ENCODE measurements at places on chromosomes 3 and 15.

DNA sequence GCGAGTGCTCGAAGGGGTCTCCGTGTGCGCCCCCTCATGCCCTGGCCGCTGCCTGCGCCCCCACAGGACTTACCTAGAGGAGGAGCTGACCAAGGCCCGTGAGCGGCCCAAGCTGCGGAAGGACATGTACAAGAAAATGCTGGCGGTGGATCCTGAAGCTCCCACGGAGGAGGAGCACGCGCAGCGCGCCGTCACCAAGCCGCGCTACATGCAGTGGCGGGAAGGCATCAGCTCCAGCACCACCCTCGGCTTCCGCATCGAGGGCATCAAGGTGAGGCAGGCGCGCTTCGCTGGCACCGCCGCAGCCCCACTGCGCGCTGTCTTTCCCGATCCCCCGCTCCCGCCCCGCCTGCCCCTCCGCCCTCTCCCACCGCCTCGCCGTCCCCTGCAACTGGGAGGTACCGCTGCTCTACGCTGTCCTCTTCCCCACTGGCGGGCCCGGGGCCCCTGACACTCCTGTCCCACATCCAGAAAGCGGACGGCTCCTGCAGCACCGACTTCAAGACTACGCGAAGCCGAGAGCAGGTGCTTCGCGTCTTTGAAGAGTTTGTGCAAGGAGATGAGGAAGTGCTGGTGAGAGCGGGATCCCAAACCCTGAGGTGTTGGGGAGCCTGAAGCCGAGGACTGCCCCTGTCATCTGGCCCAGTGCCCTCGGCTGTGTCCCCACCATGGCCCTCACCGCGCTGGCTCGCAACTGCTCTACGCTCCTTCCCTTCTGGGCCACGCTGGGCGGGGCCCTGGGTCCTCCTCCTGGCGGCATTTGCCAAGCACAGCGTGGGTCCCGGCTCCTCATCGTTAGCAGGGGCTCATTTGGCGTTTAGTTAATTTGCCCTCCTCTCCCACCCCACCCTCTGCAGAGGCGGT, 8.5 kb downstream of the ITPKA start:
- DNase-seq, result no peak

- DNase-seq, result no peak
Measured at GRCh38 chr15:60827492-60827891, 348.6 kb upstream of the ICE2 start.

- no peak for DNase-seq
Measured at GRCh38 chr15:92652576-92652966, 3.0 kb downstream of the FAM174B start.

GRCh38 chr3:170480111-170480510, 61.4 kb downstream of the CLDN11 start:
- no peak for DNase-seq

DNA sequence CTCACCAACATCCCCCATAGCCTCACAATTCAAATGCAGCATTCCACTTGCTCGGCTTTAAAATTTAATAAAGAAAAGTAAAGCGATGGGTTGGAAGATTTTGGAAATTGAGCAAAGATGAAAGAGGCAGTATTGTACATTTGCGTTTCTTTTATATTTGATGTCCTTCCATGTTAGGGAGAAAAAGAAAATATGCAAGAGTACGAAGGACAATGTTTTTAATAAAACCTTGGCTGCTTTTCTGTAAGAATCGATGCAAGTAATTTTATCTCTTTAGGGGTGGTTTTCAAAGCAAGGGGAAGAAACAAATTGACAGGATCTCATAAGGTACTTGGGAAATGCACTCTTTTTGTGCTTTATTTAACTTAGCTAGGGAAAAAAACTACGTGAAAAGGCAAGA, 61.8 kb upstream of the TSC22D2 start:
- DNase-seq, result no peak

- peak; percentile 97 for DNase-seq
Measured at GRCh38 chr15:35624881-35625280, 78.9 kb upstream of the DPH6 start.

DNA sequence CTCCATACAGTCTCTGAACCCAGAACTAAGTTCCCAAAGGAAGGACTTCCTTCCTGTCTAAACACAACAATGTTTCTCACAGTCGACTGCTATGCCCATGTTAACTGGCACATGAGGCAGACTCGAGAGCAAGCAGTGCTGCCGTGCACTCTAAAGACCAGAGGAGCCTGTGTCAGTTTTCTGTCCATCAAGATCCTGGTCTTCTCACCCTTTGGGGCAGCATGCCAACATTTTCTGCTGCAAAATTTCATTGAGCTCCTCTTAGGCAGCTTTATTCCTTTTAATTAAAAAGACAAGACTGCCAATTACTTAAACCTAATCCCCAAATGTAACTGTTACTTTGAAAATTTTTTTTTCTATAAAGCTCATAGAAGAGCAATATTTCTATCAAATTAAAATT, 205.1 kb downstream of the GAP43 start:
- no peak for DNase-seq

DNA sequence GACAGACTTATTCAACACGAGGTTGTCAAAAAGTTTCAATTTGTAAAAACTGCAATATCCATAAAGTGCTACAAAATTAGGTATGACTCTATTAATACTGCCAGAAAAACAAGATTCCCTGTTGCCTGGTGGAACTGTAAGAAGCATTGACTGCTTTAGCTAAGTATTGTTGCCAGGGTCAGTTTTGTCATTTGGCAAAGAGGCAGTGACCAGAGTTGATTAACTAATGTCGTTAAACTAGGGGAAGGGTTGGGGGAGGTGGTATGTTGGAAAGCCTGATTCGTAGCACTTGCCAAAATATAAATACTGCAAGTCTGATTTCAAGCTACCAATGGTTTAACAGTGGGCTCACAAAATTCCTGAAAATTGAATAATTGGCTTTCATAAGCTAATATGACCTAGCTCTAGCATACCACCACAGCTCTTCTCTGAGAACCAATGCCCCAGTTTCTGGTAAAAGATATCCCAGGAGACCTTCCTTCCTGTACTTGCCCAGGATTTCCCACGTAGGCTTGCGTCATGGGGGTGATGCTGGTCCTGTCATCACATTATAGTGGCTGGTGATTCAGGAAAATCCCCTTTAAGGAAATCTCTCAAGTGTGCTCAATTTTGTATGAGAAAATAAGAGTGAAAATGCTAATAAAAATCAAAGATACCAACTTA, 266.4 kb upstream of the TBC1D5 start:
- DNase-seq, result no peak

DNA sequence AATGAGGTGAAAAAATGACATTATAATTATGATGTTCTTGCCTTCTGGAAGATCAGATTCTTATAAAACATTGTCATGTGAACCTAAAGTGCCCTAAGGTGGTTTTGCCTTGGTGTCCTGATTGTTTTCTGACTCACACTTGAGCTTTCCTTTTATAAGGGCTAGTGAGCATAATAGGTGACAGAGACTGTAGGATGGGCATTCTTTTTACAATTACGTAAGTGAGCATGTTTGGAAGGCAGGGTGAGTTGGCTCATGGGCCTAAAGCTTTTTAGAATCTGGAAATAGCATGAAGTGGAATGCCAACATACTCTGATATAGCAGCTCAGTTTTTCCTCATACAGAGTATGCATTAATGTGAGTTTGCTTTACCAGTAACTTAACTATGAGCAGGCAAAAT, 41.2 kb downstream of the CRYBG3 start:
- DNase-seq, result no peak

DNA sequence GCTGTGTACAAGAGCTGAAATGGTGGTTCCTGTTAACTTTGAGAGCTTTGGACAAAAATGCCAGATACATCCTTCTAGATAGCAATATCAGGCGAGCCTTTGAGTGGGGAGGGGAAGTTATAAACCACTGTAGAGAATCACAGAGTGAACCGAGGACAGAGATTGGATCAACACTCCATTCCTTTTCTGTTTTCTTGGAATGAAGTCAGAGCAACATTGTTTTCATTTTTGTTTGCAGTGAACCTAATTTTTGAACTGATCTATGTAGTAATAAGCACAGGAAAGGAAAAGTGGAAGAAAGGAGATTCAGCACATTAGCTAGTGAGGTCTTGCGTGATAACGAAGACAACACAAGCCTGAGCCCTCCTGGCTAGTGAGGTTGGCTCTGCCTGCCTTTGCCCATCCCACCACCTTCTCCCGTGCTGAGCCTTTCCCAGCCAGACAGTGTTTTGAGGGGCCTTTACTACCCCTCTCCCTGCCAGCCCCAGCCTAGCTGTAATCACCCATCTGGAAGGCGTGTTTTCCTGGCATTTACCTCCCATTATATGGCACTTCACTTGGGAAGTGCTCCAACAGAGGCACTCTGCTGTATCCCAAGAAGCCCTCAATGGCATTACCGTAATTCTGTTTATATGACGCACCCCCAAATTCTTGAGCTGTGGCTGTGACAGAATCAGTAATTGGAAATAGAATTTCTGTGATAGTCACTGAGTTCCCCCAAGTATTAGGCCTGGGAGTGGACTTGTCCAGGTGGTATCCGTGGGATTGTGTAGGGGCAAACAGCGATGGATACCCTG, 129.8 kb downstream of the CACNA1D start:
- no peak for DNase-seq

- DNase-seq, result peak; percentile 32
Measured at GRCh38 chr3:49723296-49723627, 489 bp downstream of the GMPPB start.

DNA sequence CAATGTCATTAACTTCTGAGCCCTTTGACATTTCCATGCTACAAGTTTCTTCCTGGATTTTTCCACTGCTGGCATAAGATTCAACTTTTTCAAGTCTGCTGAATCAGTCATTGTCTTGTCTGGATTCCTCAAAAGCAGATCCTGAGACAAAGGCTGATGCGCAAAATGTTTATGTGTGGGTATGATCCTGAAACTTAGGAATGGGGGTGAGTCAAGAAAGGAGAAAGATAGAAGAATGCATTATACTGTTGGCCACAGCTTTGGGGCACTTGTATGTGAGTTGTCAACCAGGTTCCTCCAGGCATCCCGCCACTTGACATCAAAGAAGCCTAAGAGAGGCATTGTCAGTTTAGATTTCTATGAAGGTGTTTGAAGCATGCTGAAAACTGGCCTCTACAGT, 50.4 kb downstream of the FOXB1 start:
- no peak for DNase-seq

GRCh38 chr15:31470756-31471155, 144.1 kb downstream of the KLF13 start:
- no peak for DNase-seq

DNA sequence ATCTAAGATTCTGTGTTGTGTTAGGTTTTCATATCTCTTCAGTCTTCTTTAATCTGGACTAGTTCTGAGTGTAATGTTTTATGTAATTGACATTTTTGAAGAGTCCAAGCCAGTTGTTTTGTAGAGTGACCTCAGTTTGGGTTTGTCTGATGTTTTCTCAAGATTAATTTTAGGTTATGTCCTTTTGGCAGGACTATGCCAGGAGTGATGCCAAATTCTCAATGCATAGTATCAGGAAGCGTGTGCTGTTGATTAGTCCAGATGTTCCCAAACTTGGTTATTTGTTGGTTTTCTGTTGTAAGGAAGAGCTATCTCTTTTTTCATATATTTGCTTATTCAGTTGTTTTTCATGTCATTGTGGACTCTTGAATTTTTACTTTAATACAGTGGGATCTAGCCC, 32.6 kb downstream of the NMD3 start:
- no peak for DNase-seq

- peak; percentile 56 for DNase-seq
Measured at GRCh38 chr3:43162230-43163084, 56.6 kb upstream of the POMGNT2 start.

GRCh38 chr3:24437326-24437725, 57.3 kb downstream of the THRB start:
- DNase-seq, result no peak

GRCh38 chr15:29924750-29925149, 102.5 kb upstream of the TJP1 start:
- DNase-seq, result peak; percentile 80

DNA sequence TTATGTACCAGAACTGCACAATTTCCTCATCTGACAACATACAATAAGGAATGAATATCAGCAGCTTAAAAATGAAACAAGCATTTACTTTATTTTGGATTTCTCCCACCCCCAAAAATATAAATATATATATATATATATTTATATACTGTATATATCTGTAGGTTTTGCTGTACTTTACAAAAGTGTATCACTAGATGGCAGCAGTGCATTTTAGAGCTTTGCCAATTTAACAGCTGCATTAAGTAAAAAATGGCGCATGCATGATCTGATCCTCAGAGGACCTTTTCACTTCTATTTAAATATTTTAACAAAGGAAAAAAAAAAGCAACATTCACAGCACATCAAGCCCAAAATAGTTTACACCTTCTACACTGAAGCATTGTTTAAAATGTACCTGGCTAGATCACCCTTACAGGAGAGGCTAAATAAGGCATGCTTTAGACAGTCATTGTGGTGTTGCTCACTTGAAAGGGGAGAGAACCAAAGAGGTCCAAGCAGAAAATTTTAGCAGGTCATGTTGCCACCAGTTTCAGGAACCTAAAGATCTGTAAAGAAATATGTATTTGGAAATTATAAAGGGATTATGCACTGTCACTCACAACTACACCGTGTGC, 72.6 kb downstream of the NPTN start:
- peak; percentile 74 for DNase-seq

- no peak for DNase-seq
Measured at GRCh38 chr3:34034840-34035239, 236.4 kb downstream of the PDCD6IP start.

GRCh38 chr3:146177072-146177471, 16.1 kb upstream of the PLOD2 start:
- no peak for DNase-seq

GRCh38 chr15:95701410-95701809, 629.1 kb upstream of the NR2F2 start:
- no peak for DNase-seq

DNA sequence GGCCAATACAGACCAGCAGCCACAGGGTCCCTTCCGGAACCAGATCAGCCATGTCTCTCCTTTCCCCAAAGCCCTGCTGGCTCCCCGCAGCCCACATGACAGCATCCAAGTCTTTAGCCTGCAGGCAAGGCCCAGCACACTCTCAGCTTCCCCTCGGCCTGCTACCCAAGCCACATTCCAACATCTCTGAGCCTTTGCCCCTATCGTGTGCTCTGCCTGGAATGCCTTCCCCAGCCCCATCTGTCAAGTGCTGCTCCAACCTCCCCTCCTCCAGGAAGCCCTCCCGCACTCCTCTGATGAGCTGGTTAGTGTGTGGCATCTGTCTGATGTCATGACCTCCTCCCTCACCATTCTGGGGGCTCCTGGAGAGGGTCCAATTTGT, 8.5 kb downstream of the PLXND1 start:
- DNase-seq, result no peak

DNA sequence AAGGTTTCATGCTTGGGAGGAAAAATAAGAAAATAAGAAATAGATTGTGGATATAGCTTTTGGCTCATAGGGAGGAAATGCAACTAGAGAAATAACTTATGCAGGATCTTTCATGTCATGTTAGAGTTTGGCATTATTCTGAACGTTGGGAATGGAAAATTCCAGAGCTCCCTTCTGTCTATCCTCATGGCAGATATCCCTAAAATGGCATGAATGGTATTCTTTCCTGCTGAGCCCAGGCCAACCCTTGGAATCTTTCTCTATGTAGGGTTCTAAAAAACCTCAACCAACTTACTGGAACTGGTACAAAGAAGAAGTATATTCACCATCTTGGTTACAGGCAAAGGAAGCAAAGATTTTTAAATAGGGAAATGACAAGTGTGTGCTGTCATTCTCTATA, 212.5 kb downstream of the CHST2 start:
- no peak for DNase-seq

GRCh38 chr3:112875561-112875960, 28.9 kb upstream of the CD200R1L start:
- DNase-seq, result no peak

- DNase-seq, result no peak
Measured at GRCh38 chr15:69757186-69757585, 304.6 kb downstream of the RPLP1 start.
